ENCODE measurements at places on chromosomes 2 and 18.

DNA sequence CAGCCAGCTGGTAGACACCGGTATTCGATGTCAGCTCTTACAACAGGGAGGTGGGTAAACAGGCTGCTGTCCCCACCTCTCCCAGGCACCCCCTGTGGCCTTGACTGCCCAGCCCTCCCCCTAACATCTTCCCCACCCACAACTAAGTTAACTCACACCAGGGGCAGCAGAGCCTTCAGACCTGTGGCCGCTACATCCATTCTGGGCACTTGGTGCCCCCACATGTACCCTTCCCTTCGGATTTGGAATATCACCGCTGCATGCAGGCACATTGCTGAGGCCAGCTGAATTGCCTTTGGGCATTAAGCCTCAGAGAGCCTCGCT is 130.3 kb downstream of the MYCN start:
- no peak for DNase-seq

DNA sequence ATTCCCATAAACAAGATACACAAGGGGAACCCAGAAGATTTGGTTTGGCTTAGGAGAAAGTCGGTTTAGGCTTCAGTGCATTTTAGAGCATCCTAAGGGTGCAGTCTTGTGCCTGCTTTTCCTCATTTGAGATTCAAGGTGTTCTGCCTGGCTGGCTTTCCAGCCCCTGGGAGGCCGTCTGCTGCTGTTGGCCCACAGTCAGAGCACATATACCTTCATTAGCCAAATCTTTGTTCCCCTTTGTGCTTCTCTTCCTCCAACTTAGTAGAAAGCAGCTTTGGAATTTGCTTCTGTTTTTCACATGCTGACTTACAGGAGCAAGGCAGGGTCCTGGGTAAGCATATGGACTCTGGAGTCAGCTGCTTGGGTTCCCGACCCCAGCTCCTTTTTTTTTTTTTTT is 477.1 kb upstream of the TCF4 start:
- no peak for DNase-seq

- DNase-seq = no peak
Observed at GRCh38 chr2:30380824-30381223, 66.2 kb upstream of the LCLAT1 start.

DNA sequence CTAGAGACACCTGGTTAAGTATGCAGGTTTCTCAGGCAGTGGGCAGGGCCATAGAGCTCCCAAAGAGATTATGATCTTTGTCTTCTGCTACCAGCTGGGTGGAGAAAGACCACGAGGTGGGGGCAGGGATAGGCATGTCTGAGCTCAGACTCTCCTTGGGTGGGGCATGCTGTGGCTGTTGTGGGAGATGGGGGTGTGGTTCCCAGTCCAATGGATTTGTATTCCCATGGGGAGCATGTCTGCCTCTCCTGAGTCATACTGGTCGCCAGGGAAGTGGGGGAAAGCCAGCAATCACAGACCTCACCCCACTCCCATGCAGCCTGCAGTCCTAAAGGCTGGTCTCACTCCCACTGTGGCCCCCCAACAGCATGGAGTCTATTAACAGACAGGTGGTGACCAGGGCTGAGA is 31.4 kb upstream of the RHOB start:
- DNase-seq = no peak

GRCh38 chr2:160356485-160356884 is 137.1 kb downstream of the RBMS1 start:
- no peak for DNase-seq

DNA sequence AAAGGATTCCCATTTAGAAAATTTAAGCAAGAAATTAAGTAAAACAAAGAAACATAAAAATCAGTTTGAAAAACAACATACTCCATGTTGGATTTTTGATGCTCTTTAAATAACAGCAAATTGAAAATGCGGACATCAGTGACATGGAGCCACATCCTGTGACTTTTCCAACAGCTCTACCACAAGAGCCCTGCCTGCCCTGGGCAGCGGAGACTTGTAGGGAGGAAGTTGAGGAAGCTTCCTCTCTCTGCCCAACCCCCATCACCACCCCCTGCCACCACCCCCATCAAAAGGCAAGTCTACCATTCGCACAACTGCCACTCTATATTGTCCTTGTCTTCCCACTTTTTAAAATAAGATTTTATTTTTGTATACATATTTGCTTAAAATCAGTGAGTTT is 32.8 kb upstream of the DAPL1 start:
- DNase-seq = no peak
